ENCODE measurements at places on chromosomes 7 and 10.

- no peak for DNase-seq
These were observed 23.7 kb downstream of the NUP42 start for GRCh38 chr7:23205577-23205908.

- no peak for DNase-seq
These were observed 5.2 kb downstream of the IFIT5 start for GRCh38 chr10:89419548-89419947.

DNA sequence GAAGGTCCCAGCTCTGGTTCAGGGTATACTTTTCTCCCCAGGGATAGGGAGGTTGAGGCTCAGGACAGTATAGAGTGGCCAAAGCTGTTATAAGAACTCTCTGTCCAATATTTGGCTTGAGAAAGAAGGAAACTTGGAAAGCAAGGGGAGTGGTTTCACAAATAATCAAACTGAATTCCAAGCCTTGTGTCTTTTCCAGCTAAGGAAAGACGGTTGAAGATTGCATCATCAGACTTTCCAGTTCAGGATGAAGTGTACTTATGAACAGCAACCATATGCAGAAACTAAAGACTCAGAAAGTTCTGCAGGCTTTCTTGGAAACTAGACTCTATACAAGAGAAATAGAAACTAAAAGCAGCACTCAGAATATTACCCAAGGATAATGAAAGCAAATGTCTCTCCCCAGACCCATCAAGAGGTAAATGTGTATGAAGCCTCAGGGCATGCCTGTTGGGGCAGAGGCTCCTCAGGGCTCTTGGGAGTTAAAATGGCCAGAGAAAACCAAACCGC is 46.4 kb downstream of the RAMP3 start:
- DNase-seq = no peak

DNA sequence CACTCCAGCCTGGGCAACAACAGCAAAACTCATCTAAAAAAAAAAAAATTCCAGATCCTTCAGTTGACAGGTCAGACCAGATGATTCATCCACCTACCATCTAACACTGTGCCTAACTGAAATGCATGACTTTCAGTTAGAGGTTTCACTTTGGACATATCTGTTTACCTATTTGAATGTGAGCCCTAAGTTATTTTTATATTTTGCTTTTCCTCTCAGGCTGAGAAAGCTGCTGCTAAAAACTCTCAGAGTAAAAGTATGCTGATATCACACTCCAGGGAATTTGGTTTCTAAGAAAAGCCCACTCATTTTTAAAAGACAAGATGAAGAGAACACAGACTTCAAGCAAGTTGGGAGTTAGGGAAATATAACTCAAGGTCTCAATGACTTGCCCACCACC is 126.0 kb downstream of the SGMS1 start:
- no peak for DNase-seq

DNA sequence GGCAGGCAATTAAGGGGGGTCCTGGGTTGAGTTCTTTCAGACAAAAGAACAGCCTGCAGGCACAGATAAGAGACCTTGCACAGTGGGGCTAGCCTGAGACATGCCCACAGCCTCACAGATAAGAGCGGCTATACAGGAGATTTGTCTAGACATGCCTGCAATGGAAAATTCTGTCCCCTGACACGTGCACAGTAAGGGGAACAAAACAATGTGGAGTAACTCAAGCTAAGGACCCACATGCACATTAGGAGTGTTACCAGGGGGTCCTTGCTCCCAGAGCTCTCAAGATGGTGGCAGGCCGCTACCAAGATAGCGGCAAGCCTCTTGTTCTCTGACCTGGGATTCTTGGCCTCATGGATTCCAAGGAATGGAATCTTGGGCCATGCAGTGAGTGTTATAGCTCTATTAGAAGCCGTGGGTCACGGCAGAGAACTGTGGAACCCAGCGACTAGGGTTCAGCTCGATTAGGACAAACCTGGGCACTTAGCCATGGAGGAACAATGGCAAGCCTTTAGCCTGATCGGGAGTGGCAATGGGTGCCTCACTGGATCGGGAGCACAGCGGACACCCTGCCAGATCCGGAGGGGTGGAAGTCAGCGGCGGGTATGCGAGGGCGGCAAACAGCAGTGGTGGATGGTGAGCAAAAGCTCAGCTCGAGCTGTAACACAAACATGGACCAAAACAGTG is 196.9 kb downstream of the CCSER2 start:
- DNase-seq = no peak

DNA sequence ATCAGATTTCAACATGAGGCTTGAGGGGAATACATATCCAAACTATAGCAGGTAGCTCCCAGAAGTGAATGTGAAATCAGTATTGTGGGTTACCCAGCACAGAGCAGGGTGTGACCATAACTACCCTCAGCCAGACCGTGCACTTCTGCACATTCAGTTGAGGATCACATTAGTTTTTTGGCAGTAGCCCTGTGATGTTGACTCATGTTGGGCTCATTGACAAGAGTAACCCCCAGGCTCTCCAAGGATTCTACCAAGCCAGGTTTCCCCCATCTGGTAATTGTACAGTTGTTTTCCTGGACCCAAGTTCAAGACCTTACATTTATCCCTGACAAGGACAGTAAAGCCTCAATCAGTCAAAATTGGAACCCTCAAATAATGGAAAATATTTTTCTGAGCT is 11.7 kb upstream of the CPA4 start:
- no peak for DNase-seq
